ENCODE measurements at places on chromosomes 11 and 22.

- DNase-seq = no peak
These were observed 99.0 kb upstream of the LARGE1 start for GRCh38 chr22:34019190-34019845.

DNA sequence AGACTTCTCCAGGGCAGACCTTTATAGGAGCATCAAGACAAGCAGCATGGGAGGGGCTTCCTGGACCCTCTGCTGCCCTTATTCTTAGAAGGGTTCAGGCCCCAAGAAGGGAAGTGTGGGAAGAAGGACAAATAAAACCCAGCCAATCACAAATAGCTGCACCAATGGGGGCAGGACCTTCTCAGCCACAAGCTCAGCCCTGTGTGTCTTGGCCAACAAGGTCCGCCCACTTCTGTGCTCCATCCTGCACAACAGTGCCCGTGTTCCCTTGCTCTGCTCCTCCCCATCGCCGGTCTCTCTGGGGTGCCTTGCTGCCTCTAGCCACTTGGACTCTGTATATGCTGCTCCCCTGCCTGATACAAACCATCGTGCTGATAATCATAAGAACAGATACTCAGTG lies 86.1 kb downstream of the NAT10 start:
- DNase-seq = no peak

- no peak for DNase-seq
These were observed 105.8 kb downstream of the GAB2 start for GRCh38 chr11:78311702-78312371.

- DNase-seq = no peak
These were observed 31.5 kb upstream of the TSPAN18 start for GRCh38 chr11:44695169-44695833.

DNA sequence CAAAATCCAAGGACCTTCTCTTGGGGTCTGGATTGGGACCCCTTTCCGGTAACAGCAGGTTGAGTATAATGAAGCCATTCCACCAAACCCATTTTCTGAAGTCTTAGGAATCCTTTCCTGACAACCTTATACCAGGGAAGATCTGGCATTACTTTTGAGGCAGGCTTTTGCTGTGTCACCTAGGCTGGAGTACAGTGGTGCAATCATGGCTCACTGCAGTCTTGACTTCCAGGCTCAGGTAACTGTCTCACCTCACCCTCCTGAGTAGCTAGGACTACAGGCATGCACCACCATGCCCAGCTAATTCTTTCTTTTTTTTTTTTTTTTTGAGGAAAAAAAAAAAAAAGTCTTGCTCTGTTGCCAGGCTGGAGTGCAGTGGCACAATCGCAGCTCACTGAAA lies 55.8 kb upstream of the TREH start:
- DNase-seq = no peak

DNA sequence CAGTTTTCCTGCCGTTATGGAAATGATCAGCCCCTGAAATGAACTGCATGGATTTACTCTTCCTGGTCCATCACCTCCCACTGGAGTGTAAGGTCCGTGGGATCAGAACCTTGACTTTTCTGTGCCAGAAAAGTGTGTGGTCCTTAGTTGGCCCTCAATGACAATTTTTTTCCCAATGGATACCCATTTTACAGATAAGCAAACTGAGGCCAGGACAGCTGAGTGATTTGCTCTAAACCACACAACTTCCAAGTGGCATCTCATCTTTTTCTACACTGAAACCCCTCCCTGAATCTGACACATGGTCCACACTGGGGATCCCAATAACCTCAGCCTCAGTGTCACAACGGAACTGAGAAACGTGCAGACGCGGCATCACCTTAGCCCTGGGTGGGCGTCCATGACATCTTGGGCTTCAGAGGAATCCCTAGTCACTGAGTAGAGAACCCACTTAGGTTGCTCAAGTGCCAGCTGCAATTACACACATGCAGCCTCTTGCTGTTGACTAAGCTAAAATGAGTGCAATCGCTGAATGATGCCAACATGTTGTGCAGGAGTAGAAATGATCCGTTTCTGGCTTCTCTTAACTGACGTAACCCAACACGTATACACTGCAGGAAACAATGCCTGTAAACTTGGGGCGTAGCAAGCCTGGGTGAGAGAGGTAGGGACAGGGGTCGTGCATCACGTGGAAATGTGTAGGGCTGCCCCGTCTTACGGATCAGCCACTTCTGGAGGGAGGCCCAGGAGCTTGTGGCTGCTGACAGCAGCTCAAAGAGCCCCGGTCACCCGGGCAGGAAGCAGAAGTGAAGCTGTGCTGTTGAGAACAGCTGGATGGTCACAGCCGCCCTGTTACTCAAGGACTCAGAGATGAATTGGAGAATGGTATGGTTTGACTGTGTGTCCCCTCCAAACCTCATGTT lies 136.3 kb downstream of the SHANK2 start:
- no peak for DNase-seq

DNA sequence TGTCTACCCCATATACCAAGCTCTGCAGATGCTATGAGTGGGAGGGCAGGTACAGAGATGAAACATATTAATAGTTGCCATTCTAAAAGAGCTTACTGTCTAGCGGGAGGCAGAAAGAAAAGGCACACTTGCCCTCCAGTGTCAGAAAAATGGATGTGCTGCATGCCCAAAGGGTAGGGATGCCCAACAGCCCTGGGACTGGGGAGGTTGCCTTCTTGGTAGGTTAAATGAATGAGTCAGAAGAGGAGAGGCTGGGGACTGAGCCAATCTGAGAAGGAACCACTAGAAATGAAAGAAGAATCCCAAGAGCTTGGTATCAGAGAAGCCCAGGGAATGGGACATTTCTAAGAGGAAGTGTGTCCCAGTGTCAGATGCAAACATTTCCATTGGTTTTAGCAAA lies 1.2 kb downstream of the BIRC3 start:
- DNase-seq = peak; percentile 74

DNA sequence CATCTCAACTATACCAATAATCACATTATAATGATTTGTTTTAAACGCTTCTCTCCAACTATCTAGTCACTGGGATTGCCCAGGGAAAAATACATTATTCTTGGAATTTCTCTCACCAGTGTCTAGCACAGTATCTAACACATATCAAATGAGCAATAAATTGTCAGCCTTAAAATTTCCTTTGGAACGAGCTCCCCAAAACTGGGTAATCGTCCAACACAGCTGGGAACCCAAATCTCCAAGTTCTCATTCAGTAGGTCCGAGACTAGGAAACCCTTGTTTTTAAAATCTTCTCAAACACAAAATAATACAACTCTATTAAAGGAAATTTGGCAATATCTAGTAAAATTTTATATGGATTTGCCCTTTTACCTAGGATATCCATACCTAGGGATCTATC lies 327.8 kb upstream of the ARHGAP42 start:
- no peak for DNase-seq

DNA sequence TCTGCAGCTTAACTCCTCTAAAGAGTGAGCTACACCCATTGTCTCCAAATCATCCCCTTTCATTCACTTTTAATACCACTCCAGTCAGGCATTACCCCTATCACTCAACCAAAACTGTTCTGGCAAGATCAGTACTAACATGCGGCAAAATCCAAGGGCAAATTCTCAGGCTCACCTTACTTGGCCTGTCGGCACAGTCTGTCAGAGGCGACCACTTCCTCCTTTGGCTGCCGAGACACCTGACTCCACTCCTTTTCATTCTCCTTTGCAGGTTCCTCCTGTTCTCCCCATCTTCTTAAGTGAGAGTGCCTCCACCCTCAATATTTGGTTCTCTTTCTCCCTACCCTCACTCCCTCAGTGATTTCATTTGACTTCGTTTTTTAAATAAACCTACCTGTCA lies 4.2 kb downstream of the C11orf91 start:
- no peak for DNase-seq

DNA sequence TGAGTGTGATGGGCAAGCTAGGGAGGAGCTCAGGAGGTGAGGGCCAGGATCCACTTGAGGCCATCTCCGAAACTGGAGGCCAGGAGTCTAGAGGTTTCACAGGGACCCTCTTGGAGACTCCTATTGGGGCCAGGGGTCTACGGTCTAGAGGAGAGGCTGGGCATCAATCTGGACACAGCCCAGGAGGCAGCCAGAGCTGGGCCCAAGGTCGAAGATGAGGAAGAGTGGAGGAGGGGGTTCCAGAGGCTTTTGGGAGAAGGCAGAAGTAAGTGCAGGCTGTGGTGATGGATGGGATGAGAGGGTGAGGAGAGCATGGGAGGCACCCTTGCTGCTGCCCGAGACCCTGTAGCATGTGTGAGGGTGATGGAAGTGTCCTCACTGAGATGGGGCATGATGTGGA lies 56.6 kb downstream of the LRRC32 start:
- no peak for DNase-seq

DNA sequence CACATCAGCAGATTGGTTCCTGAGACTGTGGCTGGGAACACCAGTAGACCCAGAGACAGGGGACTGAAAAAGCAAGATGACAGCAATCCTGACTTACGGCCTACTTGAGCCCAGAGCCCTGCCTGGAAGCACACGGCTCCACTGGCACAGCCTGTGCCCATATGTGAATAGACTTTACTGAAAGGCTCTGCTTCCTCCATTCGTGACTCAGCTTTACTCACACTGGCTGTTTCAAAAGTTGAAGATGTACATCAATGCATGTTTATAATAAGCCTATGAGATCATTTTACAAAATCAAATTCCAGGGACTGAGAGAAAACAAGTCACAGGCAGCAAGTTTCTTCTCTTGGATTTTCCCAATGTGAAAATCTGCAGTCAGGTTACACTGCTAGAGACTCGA lies 134.6 kb upstream of the TEAD1 start:
- no peak for DNase-seq

- no peak for DNase-seq
These were observed 86.9 kb downstream of the FAM83F start for GRCh38 chr22:40081662-40082061.

DNA sequence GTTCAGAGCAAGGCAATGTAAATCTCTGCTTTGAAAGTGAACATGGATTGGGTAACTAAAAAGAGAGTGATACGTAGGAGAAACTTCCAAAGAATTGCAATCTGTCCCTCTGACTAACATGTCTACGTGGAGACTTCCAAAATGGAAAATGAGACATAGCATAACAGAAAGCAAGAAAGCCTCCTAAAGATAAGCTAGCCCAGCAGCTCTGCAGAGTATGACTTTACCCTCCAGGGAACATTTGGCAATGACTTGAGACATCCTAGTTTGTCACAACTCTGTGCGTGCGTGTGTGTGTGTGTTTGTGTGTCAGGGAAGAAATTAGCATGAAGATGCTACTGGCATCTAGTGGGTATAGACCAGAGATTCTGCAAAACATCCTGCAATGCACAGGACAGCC lies 817.4 kb downstream of the NTM start:
- DNase-seq = no peak

DNA sequence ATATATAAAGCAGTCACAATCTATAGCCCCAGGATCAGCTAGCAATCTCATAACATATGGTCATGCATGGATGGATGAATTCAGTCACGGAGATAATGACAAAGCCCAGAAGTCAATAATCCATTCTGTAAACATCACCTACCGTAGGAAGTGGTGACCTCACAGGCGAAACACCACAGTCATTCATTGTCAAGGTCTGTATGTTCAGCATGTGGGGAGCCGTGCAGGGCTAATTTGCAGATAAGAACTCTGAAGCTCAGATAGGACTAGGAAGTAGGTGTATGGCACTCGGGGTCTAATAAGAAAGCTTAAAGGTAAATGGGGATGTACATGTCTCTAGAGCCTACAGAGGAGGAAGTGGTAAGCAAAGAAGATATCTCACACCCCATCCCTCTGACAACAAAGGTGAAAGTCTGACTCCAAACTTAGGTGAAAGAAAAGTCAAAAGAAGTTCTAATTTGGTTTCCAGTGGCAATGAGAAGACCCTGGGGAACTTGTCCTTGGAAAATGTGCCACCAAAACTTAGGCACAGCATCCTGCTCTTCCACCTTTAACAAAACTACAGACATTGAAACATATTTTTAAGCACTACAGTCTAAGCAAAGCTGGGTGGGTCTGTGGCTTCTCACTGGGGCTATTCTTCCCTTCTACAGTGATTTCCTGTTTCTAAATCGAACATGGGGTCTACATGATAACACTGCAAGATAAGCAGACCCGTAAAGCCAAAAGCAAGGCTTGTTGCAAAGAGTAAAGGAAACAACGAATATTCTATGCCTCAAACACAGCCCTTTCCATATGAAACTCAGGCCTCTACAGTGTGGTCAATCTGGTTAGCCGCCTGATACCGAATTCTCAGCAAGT lies 5.2 kb downstream of the CRTAM start:
- DNase-seq = peak; percentile 78

DNA sequence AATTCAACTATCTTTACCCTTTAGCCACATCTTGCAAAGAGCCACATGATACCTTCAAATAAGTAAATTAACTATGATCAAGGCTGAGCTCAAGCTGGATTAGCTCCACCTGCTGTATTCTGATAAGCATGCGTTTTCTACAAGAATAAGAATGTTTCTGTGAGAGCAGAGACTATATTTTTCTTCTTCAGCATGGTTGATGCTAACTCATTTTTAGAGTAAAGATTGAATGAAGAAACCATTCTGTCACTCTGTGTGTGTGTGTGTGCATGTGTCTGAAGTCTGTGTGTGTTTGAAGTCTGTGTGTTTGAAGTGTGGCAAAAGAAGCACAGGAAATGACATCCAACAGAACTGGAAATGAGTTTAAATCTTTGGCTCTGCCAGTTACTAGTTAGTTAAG lies 12.0 kb upstream of the LAYN start:
- DNase-seq = peak; percentile 58

- DNase-seq = peak; percentile 74
These were observed 2.8 kb upstream of the LZTR1 start for GRCh38 chr22:20979243-20979809.

- no peak for DNase-seq
These were observed 858.7 kb upstream of the CHORDC1 start for GRCh38 chr11:91081440-91082043.

GRCh38 chr11:73317373-73317772 lies 9.3 kb downstream of the ARHGEF17 start:
- DNase-seq = no peak

GRCh38 chr22:39325392-39325932 lies 6.0 kb upstream of the RPL3 start:
- no peak for DNase-seq

DNA sequence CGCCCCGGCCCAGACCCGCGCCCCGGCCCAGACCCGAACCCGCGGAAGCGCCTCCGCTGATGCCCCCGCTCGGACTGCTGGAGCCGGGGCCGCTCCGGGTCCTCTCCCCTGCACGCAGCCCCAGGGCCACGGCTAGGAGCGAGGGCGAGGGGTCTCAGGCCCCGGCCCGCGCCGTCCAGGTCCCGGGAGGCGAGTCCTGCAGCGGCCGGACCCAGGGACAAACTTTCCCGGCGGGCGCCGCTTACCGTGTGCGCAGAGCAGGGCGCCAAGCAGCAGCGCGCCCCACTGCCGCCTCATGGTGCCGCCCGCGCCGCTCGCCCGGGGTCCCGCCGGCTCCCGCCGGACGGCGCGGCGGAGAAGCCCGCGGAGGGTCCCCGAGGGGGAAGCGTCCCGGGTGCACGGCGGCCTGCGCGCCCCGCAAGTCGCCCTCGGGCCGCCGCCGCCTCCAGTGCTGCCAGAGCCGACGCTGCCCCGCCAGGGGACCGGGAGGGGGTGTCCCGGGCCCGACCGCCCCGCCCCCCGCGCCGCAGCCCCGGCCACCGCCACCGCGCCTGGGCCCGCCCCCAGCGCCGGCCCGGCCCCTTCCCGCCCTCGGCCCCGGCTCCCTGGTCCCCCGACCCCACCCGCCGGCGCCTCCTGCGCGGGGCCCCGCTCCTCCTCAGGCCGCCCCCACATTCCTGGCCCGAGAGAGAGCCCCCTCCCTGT lies at the start of gene LRP4:
Gene LRP4 (minus strand): TSS at position 468 of the 705 bp plus-strand sequence. CDS start 171 bp downstream, at position 297.
- DNase-seq = peak; percentile 35

Data from CD4-positive, alpha-beta T cell treated with Interleukin-17A for 1 hour (primary cell).